ENCODE measurements at places on chromosomes 2 and 18. TPM values are rescaled to one million over a fixed set of nuclear protein-coding genes. Genes with fewer than 3 reads are reported as not detected.

Gene FAM168B
- total RNA-seq: 70.0 TPM

Gene MROH2A
- 0.12 TPM for total RNA-seq

Gene MBP
- 20.7 TPM for total RNA-seq

Gene ACTG2
- not detected for total RNA-seq

Gene CKAP2L
- 16.2 TPM for total RNA-seq

Gene NEU2
- not detected for total RNA-seq
